Right lung (tissue), 10 donors: ENCODE measurements at places on chromosomes 13 and 19.

DNA sequence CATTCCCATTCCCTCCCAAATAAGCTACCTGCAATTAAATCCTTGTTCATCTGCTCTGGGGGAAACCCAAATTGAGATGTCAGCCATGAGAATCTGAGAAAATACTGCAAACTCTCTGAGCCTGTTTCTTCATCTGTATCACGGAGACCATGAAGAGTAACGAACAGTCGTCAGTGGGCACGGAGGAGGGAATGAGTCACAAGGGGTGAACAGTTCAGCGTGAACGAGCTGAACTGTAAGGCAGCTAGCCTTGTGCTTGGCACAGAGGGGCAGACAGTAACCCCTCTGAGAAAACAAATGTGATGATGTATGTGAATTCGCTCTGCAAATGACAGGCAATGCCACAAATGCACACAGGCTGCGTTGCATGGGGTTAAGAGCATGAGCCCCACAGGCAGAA, 288.7 kb downstream of the FOXO1 start:
- DNase-seq: no peak

GRCh38 chr13:111874981-111875380, 192.0 kb upstream of the SOX1 start:
- DNase-seq: no peak

DNA sequence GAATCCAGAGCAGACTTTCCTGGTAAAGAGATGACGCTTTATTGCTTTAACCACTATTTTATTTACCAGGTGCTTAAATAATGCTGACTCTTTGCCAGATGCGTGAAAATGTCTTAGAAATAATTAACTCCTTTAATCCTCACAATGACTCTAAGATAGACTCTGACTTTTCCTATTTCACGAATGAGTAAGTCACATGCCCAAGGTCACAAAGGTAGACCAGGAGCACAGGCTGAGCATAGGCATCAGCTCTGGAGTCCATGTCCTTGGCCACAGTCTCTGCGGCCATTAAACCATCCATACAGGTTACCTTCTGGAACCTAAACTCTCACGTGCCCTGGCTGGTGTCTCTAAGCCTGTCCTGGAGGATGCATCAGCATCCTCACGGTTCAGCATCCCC, 87.3 kb downstream of the ERCC5 start:
- no peak for DNase-seq

DNA sequence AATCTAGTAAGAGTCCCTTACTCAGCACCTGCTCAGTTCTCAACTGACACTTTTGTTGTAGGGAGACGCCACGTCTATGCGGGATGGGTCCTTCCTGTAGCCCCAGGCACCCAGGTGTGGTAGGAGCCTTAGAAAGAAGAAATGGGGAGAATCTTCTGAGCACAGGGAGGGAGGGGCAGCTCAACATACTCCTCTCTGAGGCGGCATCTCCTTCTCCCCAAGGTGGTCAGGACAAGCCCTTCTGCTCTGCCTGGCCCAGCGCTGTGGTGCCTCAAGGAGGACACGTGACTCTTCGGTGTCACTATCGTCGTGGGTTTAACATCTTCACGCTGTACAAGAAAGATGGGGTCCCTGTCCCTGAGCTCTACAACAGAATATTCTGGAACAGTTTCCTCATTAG, 1.2 kb downstream of the KIR2DL4 start:
- no peak for DNase-seq

DNA sequence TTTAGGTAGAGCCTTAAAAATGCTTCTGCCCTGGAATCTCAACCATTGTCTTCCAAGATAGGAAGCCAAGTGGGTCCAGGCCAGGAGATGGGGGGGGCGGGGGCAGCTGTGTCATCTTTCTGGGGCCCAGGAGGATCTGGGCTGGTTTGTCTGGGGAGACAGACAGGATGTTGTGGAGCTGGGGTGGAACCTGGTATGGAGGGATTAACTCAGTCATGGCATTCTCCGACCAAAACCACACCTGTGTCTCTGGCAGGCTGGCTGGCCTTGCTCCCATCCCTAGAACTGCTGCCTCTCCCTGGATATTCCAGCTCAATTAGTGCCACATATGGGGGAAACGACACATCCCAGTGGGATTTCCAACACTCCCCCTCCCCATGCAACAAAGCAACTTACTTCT, 2.7 kb upstream of the MAP2K7 start:
- DNase-seq: no peak

DNA sequence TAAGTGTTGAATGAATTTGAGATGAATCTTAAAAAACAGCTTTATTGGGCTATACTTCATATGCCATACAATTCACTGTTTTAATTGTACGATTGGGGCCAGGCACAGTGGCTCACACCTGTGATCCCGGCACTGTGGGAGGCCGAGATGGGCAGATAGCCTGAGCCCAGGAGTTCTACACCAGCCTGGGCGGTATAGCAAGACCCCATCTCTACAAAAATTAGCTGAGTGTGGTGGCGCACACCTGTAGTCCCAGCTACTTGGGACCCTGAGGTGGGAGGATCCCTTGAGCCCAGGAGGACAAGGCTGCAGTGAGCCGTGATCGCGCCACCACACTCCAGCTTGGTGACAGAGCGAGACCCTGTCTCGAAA, 10.3 kb downstream of the ARID3A start:
- DNase-seq: no peak
